ENCODE measurements at places on chromosomes 11 and 22.

GRCh38 chr11:65016705-65017104, 2.7 kb downstream of the ARL2 start:
- no peak for DNase-seq

- no peak for DNase-seq
These were observed 1.5 kb downstream of the SIDT2 start for GRCh38 chr11:117180020-117180419.

GRCh38 chr22:48391820-48392219, 1435.9 kb downstream of the BRD1 start:
- no peak for DNase-seq

- DNase-seq, result no peak
These were observed 9.1 kb downstream of the SELENOO start for GRCh38 chr22:50209893-50210292.
